ENCODE measurements at places on chromosomes 3 and 15. TPM values are rescaled to one million over a fixed set of nuclear protein-coding genes. Genes with fewer than 3 reads are reported as not detected.

GRCh38 chr15:40047415-40048210, 8.6 kb upstream of the SRP14 start:
- DNase-seq = peak; percentile 58
- peak overlapping the region; percentile 52 for H3K27ac ChIP-seq
- no peaks in the 10 kb centered on the region for H3K27me3 ChIP-seq
- no peak overlapping the region for H3K4me3 ChIP-seq
- peaks cover 25% of the 10 kb centered on the region for H3K4me1 ChIP-seq
- H3K36me3 ChIP-seq = no peaks in the 10 kb centered on the region

DNA sequence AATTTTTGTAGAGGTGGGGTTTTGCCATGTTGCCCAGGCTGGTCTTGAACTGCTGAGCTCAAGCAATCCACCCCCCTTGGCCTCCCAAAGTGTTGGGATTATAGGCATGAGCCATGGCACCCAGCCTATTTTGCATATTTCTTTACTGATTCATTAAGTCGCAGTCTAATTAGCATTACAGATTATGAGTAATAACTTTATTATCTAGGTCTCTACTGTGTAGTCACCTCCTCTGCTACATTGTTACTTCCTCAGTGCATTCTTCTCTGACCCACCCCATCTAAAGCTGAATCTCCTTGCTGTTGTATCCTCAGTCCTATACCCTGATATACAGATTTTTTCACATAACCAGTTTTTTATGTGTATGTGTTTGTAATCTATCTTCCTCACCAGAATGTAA, 61.7 kb downstream of the TFDP2 start:
- no peaks in the 10 kb centered on the region for H3K27me3 ChIP-seq
- DNase-seq = no peak
- no peak overlapping the region for H3K4me3 ChIP-seq
- H3K4me1 ChIP-seq = no peaks in the 10 kb centered on the region

GRCh38 chr15:95296643-95297042, 1033.9 kb upstream of the NR2F2 start:
- no peaks in the 10 kb centered on the region for H3K27me3 ChIP-seq
- H3K4me3 ChIP-seq = no peak overlapping the region
- no peak overlapping the region for H3K27ac ChIP-seq
- H3K36me3 ChIP-seq = no peaks in the 10 kb centered on the region

GRCh38 chr3:18351823-18352744, 73.1 kb downstream of the SATB1 start:
- no peak overlapping the region for H3K27ac ChIP-seq
- no peaks in the 10 kb centered on the region for H3K36me3 ChIP-seq
- H3K4me3 ChIP-seq = no peak overlapping the region
- H3K27me3 ChIP-seq = no peaks in the 10 kb centered on the region

DNA sequence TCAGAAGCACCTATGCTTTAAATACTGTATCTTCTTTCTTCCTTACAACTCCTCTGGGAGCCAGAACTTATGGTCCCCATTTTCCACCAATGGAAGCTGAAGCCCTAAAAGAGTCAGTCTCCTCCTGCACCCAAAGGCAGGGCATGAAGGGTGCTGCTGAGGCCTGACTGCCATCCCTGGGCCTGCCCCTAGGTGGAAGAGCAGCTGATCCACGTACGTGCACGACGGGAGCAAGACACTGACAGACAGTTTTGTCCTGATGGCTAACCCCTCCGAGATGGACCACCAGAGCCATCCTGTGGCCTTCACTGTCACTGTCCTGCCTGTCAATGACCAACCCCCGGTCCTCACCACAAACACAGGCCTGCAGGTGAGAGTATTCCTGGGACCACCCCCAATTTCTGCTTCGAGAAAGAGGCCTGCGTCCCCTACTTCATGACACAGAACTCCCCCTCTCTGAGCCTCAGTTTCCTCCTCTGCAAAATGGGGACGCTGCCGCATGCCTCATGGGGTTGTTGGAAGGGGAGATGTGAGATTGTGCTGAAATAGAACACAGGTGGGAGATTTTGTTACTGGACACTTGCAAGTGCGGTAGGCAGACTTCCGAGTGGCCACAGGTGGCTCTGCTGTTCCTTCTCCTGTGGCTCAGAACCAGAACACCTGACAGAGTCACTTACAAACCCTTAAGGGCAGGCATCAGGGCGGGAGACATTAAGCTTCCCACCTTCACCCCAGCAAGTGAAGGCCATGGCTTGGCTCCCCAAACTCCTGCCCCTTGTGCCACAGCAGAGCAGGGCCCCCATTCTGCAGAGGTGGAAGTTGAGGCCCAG, 175.4 kb downstream of the TBC1D2B start:
- H3K4me3 ChIP-seq = no peak overlapping the region
- H3K27ac ChIP-seq = no peak overlapping the region
- H3K36me3 ChIP-seq = no peaks in the 10 kb centered on the region
- H3K4me1 ChIP-seq = no peaks in the 10 kb centered on the region
- no peak for DNase-seq

GRCh38 chr15:52150871-52151270, 38.3 kb upstream of the BCL2L10 start:
- H3K4me1 ChIP-seq = no peaks in the 10 kb centered on the region
- DNase-seq = no peak
- no peaks in the 10 kb centered on the region for H3K36me3 ChIP-seq
- H3K27me3 ChIP-seq = no peaks in the 10 kb centered on the region
- H3K27ac ChIP-seq = no peak overlapping the region

The TP63 gene
- 2.4 TPM for total RNA-seq

The SAMMSON gene
- total RNA-seq = not detected

The MESP1 gene
- 0.50 TPM for total RNA-seq

The RLBP1 gene
- total RNA-seq = not detected

The NOX5 gene
- total RNA-seq = 0.13 TPM
